ENCODE measurements at places on chromosomes 3 and 15. TPM values are rescaled to one million over a fixed set of nuclear protein-coding genes. Genes with fewer than 3 reads are reported as not detected.

- H3K27me3 ChIP-seq: no peaks in the 10 kb centered on the region
- peaks cover 34% of the 10 kb centered on the region for H3K36me3 ChIP-seq
- H3K4me3 ChIP-seq: no peak overlapping the region
- H3K4me1 ChIP-seq: no peaks in the 10 kb centered on the region
These were observed 35.9 kb downstream of the INO80 start for GRCh38 chr15:41080144-41080543.

GRCh38 chr3:52339612-52340011 lies 23.5 kb downstream of the DNAH1 start:
- H3K4me1 ChIP-seq: peaks cover 3% of the 10 kb centered on the region
- H3K4me3 ChIP-seq: no peak overlapping the region
- no peaks in the 10 kb centered on the region for H3K27me3 ChIP-seq
- H3K36me3 ChIP-seq: no peaks in the 10 kb centered on the region
- H3K27ac ChIP-seq: no peak overlapping the region
- DNase-seq: peak; percentile 63

DNA sequence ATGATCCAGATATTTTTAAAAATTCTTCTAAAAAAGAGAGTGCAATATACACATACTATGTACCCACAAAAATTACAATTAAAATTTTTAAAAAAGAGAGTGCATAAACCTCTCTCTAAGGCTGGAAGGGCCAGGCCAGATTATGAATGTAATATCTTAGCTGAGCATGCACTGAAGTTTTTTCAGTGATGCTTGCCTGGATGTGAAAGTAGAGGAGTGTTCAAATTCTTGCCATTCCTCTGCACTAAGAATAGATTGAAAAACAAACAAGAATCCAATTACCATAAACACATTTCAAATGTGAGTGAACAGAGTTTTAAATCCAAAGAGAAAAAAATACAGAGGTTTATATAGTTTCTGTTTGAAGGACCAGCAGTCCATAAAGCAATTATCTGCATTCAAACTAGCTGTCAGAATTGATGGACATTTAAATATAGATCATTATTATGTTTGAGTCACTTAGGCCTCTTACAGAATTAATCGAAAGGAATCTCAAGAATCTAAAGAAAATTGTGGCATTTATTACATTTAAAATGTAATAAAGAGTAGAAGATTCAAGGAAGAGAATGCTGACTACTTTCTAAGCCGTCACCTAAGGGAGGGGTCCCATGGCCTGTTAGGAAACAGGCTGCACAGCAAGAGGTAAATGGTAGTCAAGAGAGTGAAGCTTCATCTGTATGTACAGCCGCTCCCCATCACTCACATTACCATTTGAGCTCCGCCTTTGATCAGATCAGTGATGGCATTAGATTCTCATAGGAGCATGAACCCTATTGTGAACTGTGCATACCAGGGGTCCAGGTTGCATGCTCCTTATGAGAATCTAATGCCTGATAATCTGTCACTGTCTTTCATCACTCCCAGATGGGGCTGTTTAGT lies 159.3 kb upstream of the MDFIC2 start:
- no peaks in the 10 kb centered on the region for H3K36me3 ChIP-seq
- peaks cover 4% of the 10 kb centered on the region for H3K27me3 ChIP-seq
- no peak overlapping the region for H3K4me3 ChIP-seq
- H3K4me1 ChIP-seq: no peaks in the 10 kb centered on the region
- DNase-seq: no peak
- no peak overlapping the region for H3K27ac ChIP-seq

GRCh38 chr3:173214576-173214975 lies 73.5 kb upstream of the SPATA16 start:
- no peak overlapping the region for H3K4me3 ChIP-seq
- no peak overlapping the region for H3K27ac ChIP-seq
- DNase-seq: no peak
- no peaks in the 10 kb centered on the region for H3K27me3 ChIP-seq
- H3K36me3 ChIP-seq: no peaks in the 10 kb centered on the region

- no peaks in the 10 kb centered on the region for H3K36me3 ChIP-seq
- no peaks in the 10 kb centered on the region for H3K4me1 ChIP-seq
- H3K27ac ChIP-seq: no peak overlapping the region
- DNase-seq: no peak
- H3K27me3 ChIP-seq: no peaks in the 10 kb centered on the region
These were observed 147.5 kb upstream of the STRIT1 start for GRCh38 chr3:155441026-155441425.

- H3K4me1 ChIP-seq: peaks cover 21% of the 10 kb centered on the region
- no peaks in the 10 kb centered on the region for H3K27me3 ChIP-seq
- H3K4me3 ChIP-seq: no peak overlapping the region
- no peak for DNase-seq
These were observed 55.1 kb upstream of the RASA2 start for GRCh38 chr3:141431411-141432378.

DNA sequence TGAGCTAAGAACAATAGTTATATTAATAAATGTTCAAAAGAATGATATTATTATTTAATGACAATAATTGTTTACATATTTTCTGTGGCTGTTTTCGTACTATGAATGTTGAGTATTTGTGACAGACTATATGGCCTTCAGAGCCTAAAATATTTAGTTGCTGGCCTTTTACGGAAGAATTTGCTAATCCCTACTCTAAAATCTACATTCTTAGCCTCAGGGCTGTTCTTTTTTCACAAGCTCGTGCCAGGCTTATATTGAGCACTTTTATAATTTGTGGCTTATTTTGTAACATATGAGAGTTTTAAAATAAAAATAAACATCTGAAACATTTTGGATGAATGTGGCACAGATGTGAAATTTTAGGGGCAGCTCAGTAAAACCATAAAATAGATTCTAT lies 79.9 kb downstream of the KCNH8 start:
- no peak overlapping the region for H3K27ac ChIP-seq
- no peaks in the 10 kb centered on the region for H3K27me3 ChIP-seq
- H3K36me3 ChIP-seq: no peaks in the 10 kb centered on the region
- H3K4me1 ChIP-seq: no peaks in the 10 kb centered on the region

GRCh38 chr3:190385731-190386688 lies 2.0 kb upstream of the CLDN16 start:
- H3K4me1 ChIP-seq: no peaks in the 10 kb centered on the region
- H3K36me3 ChIP-seq: no peaks in the 10 kb centered on the region
- peaks cover 5% of the 10 kb centered on the region for H3K27me3 ChIP-seq
- no peak overlapping the region for H3K4me3 ChIP-seq
- H3K27ac ChIP-seq: no peak overlapping the region

GRCh38 chr3:146503461-146504202 lies 34.3 kb upstream of the PLSCR2 start:
- no peak overlapping the region for H3K4me3 ChIP-seq
- no peaks in the 10 kb centered on the region for H3K27me3 ChIP-seq

DNA sequence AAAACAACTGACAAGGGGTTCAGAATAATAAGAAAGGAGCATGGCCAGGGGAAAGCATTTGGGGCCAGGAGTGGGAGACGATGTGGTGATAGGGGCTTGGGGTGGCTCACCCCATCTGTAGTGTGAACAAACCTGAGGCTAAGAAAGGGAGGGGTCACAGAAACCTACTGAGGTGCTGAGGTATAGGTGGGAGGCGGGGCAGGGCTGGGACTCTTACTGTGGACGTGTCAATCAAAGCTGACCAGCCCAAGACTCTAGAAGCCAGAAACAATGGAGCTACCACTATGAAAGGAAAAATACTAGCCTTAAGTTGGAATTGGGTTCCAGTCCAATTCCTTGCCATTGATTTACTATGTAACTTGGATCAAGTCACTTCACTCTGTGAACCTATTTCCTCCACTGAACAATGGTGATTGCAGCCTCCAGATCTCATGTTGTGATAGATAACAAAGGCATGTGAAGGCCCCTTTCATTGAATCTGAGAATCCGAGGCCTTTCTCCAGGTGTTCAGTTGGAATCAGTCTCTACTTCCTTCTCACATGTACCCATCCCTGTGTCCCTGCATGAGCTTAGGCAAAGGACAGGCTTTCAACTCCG lies 260.9 kb upstream of the HES1 start:
- DNase-seq: no peak
- no peak overlapping the region for H3K4me3 ChIP-seq
- no peak overlapping the region for H3K27ac ChIP-seq
- H3K27me3 ChIP-seq: peaks cover 14% of the 10 kb centered on the region

DNA sequence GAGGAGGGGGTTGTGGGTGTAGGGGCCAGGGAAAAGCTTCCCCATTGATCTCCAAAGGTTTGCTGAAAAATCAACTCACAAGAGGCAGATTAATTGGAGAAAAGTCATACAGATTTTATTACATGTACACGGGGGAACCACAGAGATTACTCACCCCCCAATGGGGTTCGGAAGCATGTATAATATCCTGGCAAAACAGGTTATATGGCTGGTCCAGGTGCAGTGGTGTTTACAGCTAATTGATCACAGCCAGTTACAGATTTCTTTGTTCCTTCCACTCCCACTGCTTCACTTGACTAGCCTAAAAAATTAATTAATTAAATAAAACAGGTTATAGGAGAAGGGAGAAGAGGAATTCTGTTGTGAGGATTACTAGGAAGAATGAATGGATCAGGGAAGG lies 22.4 kb downstream of the PRKCI start:
- H3K27ac ChIP-seq: no peak overlapping the region
- H3K4me1 ChIP-seq: peaks cover 11% of the 10 kb centered on the region
- no peaks in the 10 kb centered on the region for H3K27me3 ChIP-seq
- DNase-seq: no peak

Gene GOLGA6L10
- total RNA-seq: 3.0 TPM

Gene P2RY14
- 0.51 TPM for total RNA-seq
